ENCODE measurements at places on chromosomes 16 and 17. TPM values are rescaled to one million over a fixed set of nuclear protein-coding genes. Genes with fewer than 3 reads are reported as not detected.

Gene ABI3
- total RNA-seq, result 0.86 TPM

Gene KCTD19
- total RNA-seq, result 0.35 TPM

Gene MPP2
- total RNA-seq, result 14.1 TPM

Gene CCL7
- total RNA-seq, result not detected

Gene GPS2
- total RNA-seq, result 91.5 TPM

GRCh38 chr16:70399381-70399780, 39.5 kb downstream of the ST3GAL2 start:
- DNase-seq, result no peak

- no peak for DNase-seq
Measured at GRCh38 chr17:63963123-63963522, 9.6 kb downstream of the SCN4A start.

GRCh38 chr16:62602790-62603189, 566.6 kb upstream of the CDH8 start:
- DNase-seq, result no peak

GRCh38 chr17:82435103-82435502, 15.4 kb downstream of the CYBC1 start:
- DNase-seq, result no peak

GRCh38 chr17:16374146-16374938, 6.5 kb upstream of the UBB start:
- DNase-seq, result no peak

DNA sequence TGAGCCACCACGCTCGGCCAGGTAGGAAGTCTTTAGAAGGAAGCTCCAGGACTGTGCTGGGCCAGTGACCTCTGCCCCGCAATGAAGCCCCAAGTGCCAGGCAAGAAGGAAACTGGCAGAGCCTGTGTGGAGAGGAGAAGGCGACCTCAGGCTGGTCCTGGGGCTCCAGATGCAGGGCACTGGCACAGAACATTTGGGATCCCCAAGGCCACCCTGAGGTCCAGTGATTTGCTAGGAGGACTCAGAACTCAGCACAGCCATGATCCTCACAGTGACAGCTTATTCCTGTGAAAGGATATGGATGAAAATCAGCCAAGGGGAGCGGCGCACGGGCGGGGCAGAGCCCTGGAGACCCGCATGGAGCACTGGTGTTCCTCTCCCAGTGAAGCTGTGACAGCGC, 24.1 kb downstream of the MGAT5B start:
- no peak for DNase-seq

DNA sequence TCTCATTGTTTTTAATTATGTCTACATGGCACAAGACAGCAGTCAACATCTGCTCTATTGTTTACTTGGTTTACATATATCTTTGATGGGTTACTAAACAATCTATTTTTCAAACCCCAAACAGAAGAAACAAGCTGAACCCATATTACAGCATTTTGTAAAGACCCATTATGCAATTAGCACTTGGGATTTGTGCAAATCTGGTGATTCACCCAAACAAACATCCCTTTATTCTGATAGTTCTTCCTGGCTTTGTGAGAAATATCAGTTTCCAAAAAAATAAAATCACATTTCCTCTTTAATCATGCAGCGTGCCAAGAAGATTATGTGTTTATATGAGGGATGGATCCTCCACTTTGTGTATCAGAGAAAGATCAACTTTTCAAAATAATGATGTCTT, 16.8 kb upstream of the RBFOX1 start:
- DNase-seq, result no peak

- DNase-seq, result no peak
Measured at GRCh38 chr17:36813357-36813756, 123.9 kb upstream of the LHX1 start.

GRCh38 chr16:51150888-51151320, at the start of gene SALL1:
TSS of gene SALL1 (minus strand) at chr16:51151270. CDS start at chr16:51151241, 29 bp downstream.
- DNase-seq, result no peak

GRCh38 chr16:12548270-12548983, 255.3 kb downstream of the CPPED1 start:
- DNase-seq, result no peak

DNA sequence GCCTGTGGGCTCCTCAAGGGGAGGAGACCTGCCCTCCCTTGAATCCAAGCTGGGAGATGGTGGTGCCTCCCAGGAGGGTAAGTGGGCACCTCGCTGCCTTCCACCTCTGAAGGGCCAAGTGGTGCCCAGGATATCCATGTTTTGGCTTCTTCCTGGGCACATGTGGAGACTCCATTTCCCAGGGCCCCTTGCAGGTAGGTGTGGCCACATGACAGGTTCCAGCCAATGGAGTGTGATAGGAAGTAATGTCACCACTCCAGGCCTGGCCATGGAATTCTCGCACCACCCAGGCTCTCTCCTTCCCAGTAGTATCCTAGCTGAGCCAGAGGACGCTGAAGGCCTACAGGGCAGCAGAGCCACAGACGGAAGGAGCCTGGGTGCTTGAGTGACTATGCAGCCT, 17.6 kb upstream of the PEMT start:
- no peak for DNase-seq

GRCh38 chr16:79834720-79835119, 234.2 kb upstream of the MAF start:
- DNase-seq, result no peak

DNA sequence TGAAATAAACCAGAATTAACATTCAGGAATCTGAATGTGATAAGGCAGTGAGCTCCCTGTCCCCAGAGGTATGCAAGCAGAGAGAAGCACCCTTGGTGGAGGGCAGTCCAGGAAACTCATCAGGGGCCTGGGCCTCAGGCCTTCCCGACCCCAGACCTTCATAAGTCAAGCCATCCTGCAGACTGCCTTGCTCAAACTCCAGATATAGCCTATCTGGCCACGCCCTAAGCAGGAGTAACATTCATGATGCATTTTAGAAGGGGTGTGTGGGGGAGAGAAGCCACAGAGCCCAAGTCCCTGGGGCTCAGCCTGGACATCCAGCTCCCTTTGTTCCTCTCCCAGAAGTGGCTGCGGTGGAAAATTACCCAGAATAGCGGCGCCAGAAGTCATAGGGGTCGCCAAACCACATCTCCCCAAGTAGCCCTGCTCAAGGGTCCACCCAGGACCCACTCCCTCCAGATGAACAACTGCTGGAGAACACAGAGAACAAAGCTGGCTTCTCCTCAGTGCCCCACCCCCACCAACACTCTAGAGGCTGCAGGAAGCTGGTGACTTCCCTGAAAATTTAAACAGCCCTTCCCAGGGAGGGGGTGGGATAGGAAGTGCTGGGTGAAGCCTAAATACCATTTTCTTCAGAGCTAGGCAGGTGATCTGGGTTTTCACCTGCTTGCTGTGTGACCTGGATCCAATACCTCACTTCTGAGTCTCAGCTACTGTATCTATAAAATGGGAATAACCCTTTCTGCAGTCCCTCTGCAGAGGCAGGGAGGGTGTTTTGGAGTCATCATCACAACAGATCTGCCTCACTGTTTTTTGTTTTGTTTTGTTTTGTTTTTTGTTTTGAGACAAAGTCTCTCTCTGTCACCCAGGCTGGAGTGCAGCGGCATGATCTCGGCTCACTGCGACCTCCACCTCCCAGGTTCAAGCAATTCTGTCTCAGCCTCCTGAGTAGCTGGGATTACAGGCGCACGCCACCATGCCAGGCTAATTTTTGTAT, 1.5 kb upstream of the SREBF1 start:
- DNase-seq, result no peak

DNA sequence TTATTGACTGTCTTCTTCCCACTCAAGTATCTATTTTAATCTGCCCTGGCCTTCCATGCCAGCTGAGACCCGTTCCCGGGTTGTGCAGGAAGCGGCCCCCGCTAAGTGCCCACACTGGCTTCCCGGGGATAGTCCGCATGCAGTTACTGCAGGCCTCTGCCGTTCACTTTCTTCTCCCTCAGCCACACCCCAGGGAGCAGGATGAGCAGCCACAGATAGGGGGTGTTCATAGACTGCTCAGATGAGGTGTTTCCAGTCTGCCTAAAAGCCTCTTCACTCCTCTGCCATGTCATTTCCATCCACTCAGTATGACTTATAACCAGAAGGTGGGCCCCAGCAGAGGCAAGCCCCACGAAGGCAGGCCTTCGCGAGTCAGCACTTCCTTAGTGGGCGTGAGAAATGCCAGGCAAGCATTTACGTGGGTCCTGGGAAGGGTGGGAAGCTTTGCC, 7.7 kb downstream of the MED9 start:
- DNase-seq, result no peak

GRCh38 chr17:50222922-50223321, 21.5 kb upstream of the COL1A1 start:
- no peak for DNase-seq

All from epithelial cell of proximal tubule (primary cell).